Daoy (cell line): ENCODE measurements at places on chromosomes 16 and 17. TPM values are rescaled to one million over a fixed set of nuclear protein-coding genes. Genes with fewer than 3 reads are reported as not detected.

GRCh38 chr16:4689091-4689671, 4.2 kb upstream of the NUDT16L1 start:
- DNase-seq: no peak

DNA sequence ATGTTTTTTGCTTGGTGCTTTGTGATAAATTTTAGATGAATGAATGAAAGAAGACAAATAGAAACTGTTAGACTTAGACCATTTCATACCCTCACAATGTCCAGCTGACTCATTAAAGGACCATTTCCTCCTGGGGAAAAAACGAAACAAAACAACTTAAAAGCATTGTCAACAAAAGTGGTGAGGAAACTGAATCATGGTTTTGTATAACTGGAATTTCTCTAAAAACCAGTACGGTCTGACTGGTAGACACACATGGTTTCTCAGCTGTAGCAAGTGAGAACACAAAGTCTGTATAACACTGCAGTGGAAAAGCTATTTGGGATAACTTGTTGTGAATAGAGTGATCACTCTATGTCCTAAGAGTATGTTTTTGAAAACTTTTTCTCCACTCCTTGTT, 5.3 kb upstream of the DDX52 start:
- peak; percentile 35 for DNase-seq

GRCh38 chr16:89393738-89394406, 96.5 kb downstream of the ANKRD11 start:
- DNase-seq: no peak

- DNase-seq: peak; percentile 80
Measured at GRCh38 chr17:39225959-39226683, 376 bp upstream of the STAC2 start.

DNA sequence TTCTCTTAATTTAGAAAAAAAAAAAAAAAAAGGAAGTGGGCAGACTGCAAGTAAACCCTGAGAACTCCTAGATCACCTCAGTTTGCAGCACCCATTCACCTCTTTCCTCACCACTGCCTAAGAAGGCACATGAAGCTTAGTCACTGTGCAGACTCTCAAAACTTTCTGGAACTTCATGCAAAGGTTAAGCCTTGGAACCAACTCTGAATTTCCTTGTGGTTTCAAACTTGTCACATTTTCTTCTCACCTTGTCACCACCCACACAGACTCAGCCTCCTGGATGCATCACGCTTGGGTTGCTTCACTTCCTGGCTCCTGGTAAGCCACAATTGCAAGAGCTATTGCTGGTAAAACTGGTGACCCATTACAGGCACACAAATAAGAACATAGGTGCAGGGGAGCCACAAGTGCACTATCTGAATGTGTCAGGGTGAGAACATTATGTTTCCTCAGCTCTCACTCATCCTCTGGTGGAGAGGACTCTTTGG, 15.0 kb upstream of the CPD start:
- peak; percentile 82 for DNase-seq

DNA sequence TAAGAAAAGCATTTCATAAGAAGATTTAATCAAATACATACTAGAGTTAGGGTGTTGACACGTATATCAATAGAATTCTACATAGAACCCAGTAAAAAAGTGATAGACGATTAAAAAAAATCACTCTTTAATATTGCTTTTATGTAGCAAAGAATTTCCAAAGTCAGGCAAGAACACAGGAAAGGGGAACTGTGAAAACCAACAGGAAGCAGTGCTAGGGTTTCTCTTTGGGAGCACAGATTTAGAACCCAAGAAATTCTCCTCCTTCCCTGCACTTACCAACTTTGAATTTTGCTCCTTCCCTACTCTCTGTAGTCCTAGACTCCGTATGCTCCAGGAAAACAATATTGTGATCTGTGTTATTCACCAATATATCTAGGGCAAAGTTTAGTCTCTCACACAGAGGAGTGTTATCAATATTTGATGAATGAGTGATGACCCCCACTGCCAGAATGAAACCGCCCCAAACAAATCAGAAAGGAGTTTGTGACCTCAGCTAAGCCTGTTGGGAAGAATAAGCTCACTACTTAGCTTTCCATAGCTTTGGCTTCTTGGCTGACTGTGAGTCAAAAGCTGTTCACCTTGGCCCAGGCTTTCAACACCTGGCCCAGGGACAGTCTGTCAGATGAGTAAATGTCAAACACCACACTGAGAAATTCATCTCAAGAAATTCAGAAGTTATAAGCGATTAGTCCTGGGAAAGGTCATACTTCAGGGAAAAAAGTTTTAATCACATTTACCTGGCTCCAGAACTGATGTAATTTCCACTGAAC, 8.6 kb downstream of the RFWD3 start:
- no peak for DNase-seq

DNA sequence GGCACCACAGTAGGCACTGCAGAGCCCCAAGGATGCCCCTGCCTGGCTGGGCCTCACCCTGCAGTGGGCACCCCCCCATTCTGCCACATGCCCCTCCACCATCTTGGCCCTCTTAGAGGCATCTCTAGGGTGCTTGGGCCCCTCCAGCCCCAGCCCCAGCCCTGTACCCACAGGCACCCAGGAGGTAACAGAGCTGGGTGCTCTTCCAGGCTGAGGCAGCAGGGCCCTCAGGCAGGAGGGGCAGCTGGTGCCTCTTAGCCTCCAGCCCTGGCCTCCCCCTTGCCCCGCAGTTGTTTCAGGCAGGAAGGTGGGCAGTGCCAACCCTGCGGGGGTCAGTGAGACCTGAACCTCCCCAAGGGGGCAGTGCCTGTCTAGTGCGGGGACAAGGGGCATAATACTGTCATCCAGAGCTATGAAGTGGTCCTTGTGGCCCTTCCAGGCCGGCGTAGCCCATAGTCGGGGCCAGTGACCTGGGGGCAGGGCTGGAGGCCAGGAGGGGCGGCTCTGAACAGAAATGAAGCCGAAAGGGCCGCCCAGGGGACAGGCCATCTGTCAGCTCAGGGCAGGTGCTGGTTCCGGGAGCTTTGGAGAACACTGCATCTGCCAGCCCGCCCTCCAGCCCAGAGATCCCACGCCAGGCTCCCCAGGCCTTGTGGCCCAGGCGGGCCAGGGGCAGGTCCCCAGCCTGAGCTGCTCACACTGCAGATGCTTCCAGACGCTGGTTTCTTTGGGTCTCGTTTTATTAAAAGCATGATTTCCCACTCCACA, 4.9 kb upstream of the AATK start:
- no peak for DNase-seq

GRCh38 chr17:40373324-40373723, 8.8 kb upstream of the GJD3 start:
- no peak for DNase-seq

- no peak for DNase-seq
Measured at GRCh38 chr16:55559233-55559632, 7.3 kb upstream of the CAPNS2 start.

DNA sequence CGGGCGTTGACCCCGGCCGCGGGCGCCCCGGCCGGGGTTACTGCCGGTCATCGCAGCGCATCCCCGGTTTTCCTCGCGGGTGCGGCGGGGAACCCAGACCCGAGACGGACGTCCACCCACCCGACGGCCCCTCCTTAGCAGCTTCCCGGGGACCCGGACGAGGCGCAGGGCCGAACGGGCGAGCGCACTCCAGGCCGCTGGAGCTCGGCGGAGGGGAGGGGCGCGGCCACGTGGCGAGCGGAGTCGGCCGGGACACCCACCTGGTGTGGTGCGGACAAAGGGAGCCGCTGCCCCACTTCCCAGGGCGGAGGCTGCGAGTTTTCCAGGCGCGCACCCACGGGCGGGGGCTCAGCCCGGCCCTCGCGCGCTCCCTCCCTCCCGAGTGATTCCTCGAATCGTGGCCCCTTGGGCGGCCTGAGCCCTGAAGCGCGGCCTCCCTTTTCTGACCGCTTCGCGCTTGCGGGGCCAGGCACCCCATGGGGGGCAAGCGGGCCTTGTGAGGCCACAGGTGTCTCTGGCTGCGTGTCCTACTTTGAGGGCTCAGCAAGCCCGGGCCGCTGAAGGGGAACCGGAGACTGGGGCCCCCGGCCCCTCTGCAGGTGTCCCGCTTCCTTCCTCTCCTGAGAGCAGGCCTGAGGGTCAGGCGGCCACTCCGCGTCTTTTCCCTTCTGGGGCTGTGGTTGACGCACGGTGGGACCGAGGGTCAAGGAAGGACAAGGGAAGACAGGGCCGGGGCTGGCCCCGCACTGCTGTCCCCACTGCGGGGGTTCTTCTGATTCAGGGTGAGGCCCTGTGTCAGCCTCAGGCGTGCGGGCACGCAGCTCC, 1.1 kb upstream of the FASN start:
- no peak for DNase-seq

- no peak for DNase-seq
Measured at GRCh38 chr17:56596691-56597494, 3.4 kb downstream of the NOG start.

- DNase-seq: no peak
Measured at GRCh38 chr16:1613728-1614455, 1.7 kb downstream of the CRAMP1 start.

DNA sequence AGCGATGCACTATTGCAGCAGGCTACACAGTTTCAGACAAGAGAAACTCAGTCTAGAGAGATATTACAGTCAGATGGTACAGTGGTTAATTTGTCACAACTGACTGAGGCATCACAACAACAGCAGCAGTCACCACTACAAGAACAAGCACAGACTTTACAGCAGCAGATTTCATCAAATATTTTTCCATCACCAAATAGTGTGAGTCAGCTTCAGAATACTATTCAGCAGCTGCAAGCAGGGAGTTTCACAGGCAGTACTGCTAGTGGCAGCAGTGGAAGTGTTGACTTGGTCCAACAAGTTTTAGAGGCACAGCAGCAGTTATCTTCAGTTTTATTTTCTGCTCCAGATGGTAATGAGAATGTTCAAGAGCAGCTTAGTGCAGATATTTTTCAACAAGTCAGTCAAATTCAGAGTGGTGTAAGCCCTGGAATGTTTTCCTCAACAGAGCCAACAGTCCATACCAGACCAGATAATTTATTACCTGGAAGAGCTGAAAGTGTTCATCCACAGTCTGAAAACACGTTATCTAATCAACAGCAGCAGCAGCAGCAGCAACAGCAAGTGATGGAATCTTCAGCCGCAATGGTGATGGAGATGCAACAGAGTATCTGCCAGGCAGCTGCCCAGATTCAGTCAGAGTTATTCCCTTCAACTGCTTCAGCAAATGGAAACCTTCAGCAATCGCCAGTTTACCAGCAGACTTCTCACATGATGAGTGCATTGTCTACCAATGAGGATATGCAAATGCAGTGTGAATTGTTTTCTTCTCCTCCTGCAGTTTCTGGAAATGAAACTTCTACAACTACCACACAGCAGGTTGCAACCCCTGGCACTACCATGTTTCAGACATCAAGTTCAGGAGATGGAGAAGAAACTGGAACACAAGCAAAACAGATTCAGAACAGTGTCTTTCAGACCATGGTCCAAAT, 34.1 kb downstream of the NQO1 start:
- DNase-seq: no peak

DNA sequence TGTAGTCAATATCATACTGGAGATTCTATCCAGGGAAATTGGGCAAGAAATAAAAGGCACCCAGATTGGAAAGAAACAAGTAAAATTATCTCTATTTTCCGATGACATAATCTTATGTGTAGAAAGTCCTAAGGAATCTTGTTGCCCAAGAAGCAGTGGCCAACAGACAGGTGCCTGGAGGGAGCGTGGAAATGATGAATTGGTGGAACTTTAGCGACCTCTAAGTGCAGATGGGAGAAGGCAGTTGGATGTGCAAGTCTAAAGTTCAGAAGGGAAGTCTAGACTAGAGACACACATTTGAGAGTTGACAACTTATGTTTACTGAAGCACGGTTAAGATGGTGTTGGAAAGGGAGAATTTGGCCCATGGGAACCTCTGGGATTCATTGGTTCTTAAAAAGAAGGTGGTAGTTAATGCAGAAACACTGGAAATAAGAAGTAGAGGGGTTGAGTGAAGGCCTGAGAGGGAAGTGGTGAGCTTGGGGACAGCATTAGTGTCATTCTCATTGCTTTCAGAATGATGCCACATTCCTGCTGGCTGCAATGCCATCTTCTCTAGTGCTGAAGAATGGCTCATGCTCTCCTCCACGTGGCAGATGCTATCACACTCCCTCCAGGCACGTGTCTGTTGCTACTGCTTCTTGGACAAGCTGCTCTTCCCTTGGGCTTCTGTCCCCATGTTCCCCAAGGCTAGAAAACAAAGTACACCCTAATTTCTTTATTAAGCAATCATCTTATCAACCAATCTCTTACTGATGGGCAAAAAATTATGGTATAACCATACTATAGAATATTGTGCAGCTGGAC, 24.0 kb downstream of the TAT start:
- no peak for DNase-seq

GRCh38 chr17:73011016-73011486, 81.4 kb downstream of the SLC39A11 start:
- DNase-seq: no peak

DNA sequence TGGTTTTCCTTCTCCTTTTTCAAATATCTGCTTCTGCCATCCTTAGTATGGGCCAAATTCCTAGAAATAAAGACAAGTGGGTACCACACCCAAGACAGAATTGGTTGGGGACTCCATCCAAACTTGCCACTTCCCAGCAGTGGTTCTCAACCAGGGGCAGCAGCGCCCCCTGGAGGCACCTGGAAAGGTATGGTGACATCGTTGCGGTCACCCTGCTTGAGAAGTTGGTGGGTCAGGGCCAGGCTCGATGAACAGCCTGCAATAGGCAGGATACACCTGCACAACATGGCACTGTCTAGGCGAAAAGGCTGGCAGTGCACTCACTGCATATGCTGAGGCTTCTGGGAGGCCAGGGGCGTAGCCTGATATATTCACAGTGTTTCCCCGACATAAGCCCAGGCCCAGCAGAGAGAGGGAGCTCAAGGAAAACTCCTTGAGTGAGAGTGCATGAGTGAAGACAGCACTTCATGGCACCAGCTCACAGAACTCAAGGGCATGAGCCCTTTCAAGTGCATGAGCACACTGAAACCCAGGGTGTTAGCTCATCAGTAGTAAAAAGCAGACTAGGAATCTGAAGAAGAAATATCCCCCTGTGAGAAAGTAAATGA, 57.7 kb downstream of the CMC2 start:
- peak; percentile 63 for DNase-seq

DNA sequence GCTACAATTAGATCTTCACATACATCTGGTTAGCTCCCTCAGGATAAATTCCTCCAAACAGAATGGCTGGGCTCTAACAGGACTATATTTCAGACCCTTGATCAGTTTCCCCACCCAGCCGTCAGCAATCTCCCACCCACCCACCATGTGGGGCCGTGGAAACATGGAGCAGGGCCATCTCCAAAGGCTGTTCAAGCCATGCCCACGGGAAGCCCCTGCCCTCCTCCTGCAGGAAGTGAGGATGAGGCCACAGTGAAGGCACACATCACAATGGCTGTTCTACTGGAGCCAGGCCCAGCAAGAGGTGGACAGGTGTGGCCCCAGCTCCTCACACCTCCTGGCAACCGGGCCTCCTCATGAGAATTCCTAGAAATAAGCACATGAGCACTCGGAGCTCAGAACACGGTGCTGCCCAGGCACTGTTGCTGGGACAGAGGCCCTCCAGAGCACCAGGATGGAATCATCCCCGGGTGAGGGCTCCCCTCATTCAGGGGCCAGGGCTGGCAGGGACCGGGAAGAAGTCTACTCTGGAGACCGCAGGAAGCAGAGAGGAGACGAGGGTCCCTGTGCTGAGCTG, at the start of gene LITAFD:
TSS of gene LITAFD (plus strand) at position 311 of the 577 bp plus-strand sequence. CDS start 2,005 bp downstream, outside the sequence.
- no peak for DNase-seq

GRCh38 chr16:67388191-67388590, 5.1 kb downstream of the TPPP3 start:
- no peak for DNase-seq

TRIM37 gene
- 16.6 and 20.9 TPM in 2 replicates for total RNA-seq

BCAS3 gene
- 4.2 and 18.0 TPM in 2 replicates for total RNA-seq

CD300LB gene
- total RNA-seq: not detected in 2 replicates

FA2H gene
- total RNA-seq: not detected in 2 replicates

CHP2 gene
- total RNA-seq: not detected in 2 replicates

TEX14 gene
- total RNA-seq: not detected in 2 replicates

TMEM114 gene
- not detected in 2 replicates for total RNA-seq
